ENCODE measurements at places on chromosomes 11 and 22. TPM values are rescaled to one million over a fixed set of nuclear protein-coding genes. Genes with fewer than 3 reads are reported as not detected.

GRCh38 chr11:13289081-13289480, 11.5 kb downstream of the BMAL1 start:
- DNase-seq, result no peak

The CRYBB2 gene
- not detected for total RNA-seq

The DNAJB13 gene
- not detected for total RNA-seq

- DNase-seq, result no peak
These were observed 35.5 kb upstream of the MOB2 start for GRCh38 chr11:1522081-1522424.

DNA sequence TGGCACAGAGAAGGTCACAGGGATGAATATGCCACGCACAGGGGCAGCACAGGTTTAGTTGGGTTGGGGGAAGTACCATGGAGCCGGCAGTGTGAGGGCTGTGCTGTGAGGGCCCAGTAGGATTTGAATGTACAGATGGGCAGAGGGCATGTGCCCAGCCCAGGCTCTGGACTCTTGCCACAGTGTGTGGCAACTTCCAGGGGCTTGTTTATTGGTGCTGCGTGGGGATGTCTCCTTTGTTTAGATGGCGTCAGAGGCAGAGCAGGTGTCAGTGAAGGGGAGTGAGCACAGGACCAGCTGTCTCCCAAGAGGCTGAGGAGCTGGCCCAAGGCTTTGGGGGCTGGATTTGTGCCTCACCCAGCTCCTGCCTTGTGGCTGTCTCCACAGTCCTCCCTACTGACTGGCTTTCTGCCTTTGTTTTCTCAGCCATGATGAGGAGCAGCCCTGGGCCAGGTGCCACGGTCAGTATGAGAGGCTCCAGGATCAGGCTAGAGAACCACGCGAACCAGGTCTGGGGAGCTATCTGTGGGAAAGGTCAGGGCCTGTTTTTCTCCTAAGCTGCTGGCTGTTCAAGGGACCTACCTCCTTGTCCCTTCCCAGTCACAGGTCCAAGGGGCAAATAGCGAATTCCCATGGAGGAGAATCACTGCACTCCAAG, 21.9 kb downstream of the SUN2 start:
- peak; percentile 81 for DNase-seq

The BDNF gene
- total RNA-seq, result 35.7 TPM

The OR52N4 gene
- total RNA-seq, result not detected

The TBX1 gene
- 8.1 TPM for total RNA-seq

The TEF gene
- 10.5 TPM for total RNA-seq

The RCN1 gene
- 134 TPM for total RNA-seq

DNA sequence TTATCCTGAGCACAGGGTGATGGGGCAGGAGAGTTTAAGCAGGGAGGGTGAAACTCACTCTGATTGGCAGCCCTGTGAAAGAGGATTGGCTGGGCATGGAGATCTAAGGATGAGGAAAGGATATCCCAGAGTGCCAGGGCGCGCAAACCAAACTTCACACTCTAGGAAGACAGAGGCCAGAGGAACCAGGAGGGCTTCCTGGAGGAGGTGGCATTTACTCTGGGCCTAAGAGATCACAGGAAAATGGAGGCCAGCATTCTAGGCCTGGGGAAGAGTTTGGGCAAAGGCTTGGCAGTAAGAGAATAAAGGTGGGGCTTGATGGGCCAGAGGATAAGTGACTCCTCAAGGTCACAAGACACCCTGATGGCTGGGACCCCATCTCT, 377 bp upstream of the NCF4 start:
- DNase-seq, result no peak

DNA sequence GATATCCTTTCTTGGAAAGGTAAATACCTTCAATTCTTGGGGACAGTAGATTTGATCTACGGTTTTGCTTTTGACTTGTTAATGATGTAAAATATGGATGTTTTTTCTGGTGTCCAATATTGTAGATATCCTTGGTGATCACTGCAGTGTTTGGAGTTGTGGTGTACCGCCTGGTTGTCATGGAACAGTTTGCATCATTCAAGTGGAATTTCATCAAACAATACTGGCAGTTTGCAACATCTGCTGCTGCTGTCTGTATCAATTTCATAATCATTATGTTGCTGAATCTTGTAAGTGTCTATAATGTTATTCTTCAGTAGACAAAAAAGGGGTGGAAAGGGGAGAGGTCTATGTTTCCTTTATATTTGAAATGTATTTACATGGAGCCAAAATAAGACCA, 27.4 kb upstream of the MUC15 start:
- no peak for DNase-seq

The OR5B21 gene
- not detected for total RNA-seq

The LRRC51 gene
- 6.9 TPM for total RNA-seq

The RPS13 gene
- total RNA-seq, result 772 TPM

The SERPING1 gene
- total RNA-seq, result 774 TPM

DNA sequence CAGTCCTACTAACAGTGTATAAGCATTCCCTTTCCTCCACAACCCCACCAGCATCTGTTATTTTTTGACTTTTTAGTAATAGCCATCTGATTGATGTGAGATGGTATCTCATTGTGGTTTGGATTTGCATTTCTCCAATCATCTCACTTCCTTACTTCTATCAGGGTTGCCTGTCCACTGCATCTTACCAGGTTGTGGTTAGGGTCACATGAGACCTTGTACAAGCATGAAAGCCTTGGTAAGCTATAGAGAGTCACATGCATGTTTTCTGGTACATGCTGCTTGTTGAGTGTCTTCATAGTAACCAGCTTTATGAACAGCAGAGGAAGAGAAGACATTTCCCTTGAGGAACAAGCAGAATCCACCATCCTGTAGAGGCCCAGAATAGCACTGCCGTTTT, 102.9 kb upstream of the PAX6 start:
- DNase-seq, result no peak

GRCh38 chr11:94023856-94024255, 2.7 kb downstream of the HEPHL1 start:
- no peak for DNase-seq

DNA sequence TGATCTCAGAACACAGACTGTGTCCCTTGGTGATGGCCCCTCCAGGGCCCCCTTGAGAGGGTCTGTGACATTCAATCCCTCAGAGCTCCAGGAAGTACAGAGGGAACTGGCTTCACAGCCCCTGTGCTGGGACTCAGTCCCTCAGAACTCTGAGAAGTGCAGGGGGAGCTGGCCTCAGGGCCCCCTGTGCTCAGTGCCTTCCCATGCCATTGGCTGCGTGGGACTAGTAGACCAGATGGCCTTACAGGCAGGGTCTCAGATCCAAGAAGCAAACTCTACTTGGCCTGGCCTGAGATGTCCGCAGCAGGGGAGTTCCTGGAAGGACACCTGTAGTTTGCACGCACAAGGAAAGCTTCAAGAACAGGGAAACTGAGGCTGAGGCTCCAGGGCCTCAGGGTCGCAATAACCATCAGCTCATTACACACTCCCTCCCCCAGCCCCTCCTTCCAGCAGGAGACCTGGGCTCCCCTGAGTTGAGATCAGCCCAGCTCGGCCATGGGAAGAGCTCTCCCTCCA, 138.4 kb downstream of the BRD1 start:
- DNase-seq, result no peak

The NRGN gene
- total RNA-seq, result 7.6 TPM

DNA sequence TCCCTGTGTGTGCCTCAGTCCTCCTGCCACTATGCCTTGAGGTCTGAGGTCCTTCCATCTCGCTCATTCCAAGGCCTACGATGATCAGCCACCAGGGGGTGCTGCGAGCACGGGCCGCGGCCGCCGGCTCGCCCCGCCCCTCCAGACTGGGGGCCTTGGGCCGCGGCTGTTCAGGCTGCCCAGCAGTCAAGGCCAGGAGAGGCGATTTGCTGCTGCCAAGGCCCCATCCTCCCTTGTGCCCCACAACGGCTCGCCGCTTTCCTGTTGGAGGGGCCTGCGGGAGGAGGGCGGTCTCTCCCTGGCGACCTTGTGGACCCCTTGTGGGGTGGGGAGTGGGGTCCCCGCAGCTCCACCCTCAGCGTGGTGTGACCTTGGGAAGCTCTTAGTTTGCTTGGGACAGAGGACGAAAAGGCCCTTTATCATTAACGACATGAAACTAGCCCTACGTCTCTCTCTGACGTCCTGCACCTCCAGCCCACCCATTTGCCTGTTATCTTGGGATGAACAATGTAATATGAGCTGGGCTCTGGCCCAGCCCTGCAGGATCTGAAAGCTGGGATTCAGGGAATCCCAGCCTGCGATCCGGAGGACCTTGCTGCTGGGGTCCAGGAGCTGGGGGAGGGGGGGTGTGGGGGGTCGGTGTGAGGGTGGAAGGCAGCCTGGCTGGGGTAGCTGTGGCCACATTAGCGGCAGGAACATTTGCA, 5.3 kb upstream of the GALR3 start:
- DNase-seq, result peak; percentile 94

The MYEOV gene
- total RNA-seq, result 0.46 TPM

DNA sequence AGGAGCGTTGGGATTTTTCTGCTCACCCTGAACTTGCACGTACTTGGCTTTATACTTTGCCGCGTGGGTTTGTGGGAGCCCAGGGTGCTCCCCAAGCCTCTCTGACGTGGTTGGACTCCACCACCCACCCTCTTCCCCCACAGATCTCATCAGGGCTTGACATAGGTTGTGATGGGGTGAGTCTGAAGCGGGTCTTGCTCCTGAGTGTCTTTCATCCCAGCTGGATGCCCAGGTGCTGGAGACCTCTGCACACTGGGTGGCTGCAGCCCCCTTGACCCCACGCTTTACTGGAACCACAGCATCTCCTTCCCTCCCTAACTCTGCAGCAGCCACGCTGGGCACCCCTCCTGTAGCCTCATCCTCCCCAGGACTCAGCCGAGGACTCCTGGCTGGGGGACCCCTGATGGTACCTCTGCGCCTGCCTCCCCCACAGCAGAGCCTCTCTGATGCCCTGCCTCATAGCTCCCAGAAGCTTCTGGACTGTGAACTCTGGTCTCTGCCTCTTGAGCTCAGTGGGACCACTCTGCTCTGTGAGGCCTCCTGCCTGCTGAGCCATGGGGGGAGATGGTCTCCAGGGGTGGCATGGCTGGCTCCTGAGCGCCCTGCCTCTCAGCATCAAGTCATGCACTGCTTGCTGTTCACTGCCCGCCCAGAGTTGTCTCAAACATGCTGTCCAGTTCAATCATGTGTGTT, 45.2 kb downstream of the MYEOV start:
- DNase-seq, result peak; percentile 51

- DNase-seq, result peak; percentile 97
These were observed 17.8 kb upstream of the TMPRSS13 start for GRCh38 chr11:117946842-117947526.

The SHANK3 gene
- total RNA-seq, result 34.4 TPM

The UBQLN3 gene
- 0.38 TPM for total RNA-seq

The CHRM1 gene
- total RNA-seq, result not detected

DNA sequence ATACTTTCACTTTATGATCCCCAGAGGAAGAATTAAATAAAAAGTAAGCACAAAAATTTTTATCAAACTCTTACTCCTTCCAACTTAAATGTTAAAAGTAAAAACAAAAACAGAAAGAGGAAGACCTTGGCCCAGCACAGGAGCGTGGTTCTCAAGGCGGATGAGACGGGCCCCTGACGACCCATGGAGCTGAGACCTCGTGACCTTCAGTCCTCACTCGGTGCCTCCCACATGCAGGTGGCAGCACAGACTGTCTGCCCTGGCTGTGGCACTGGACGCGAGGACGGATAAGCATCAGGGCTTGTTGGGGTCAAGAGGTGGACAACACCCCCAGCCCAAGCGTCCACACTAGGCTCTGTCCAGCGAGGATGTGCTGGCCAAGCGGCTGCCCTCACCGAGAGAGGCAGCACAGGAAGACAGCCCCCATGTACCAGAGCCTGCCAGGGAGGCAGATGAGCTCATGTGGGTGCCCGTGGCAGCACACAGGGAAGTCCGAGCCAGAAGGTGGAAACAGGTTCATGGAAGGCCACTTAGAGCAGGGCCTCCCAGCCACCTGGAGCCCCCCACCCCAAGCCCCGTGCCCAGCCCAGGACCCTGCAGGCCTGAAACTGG, 1389.8 kb downstream of the TBC1D22A start:
- DNase-seq, result no peak

Measured in posterior vena cava (tissue), 2 donors.